CD8-positive, alpha-beta T cell (primary cell): ENCODE measurements at places on chromosomes 12 and 14.

DNA sequence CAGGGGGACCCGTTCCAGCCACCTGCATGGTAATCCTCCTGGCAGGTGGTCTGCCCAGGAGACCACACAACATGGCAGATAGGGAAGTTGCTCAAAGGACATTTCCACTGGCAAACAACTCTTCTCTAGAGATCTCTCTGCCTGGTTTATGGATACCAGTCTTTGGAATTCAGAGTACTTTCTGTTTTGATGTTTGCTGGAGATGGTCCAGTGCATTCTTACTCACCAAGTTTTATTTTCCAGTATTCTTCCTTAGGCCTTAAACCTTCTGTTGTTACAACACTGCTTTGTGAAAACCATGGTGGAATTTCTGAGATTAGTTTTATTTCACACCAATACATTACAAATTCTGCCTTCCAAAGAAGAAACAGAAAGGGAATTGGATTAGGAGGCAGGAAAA is 428.3 kb downstream of the FUT8 start:
- DNase-seq: no peak

DNA sequence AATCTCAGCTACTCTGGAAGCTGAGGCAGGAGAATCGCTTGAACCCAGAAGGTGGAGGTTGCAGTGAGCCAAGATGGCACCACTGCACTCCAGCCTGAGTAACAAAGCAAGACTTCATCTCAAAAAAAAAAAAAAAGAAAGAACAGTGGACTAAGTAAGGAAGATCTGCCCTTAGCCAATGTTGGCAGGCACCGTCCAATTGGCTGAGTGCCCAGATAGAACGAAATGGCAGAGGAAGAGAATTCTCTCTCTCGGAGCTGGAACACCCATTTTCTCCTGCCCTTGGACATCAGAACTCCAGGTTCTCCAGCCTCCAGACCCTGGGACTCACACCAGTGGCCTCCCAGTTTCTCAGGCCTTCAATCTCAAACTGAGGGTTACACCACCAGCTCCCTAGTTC is 49.9 kb downstream of the ESR2 start:
- DNase-seq: no peak

DNA sequence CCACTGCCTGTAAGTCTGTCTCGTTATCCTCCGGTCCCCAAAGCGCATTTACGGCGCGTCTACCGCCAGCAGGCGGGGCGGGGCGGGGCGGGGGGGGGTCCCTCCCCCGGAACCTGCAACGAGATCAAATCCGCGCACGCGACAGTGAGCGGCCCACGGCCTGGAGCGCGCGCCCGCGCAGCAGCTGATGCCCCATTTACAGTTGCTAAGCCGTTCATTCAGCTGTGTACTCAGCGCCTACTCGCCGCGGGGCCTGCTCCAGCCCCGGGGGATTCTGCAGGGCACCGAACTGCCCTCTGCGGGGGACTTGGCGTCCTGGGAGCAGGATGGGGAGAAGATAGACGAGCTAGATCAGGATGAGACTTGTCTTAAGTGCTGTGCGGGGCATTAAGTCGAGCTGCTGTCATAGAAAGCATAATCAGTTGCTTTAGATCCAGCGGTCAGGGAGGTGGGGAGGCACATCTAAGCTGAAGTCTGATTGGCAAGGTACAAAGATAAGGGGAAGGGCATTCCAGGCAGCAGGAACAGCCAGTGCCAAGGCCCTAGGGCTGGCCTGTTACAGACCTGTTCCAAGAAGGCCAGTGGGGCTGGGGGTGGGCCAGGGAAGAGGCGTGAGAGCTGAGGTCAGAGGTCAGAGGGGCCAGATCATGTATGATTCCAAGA is 1.4 kb upstream of the CCDC85C start:
- DNase-seq: peak; percentile 79

DNA sequence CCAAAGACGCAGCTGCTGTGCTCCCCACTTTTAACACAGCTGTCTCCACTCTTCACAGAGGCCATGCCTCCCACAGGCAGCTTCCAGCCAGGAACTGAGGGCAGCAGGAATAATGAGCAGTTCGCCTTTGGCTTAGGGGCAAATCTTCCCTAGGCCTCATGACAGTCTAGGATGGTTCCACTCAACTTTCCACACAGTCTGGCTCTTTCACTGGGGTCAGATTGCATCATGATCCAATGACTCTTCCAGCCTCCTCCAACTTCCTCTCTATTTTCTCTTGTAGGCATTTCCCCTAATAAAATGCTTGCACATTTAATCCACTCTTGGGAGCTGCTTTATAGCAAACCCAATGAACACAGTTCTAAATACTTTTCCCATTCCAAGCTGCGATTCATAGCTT is 271.6 kb upstream of the ATP2B1 start:
- no peak for DNase-seq
